ENCODE measurements at places on chromosomes 5 and 9.

- DNase-seq = no peak
Measured at GRCh38 chr5:96447949-96448348, 14.9 kb upstream of the PCSK1 start.

- no peak for DNase-seq
Measured at GRCh38 chr5:92674321-92674720, 906.7 kb downstream of the NR2F1-AS1 start.

- DNase-seq = no peak
Measured at GRCh38 chr5:115494570-115495289, 49.8 kb downstream of the FEM1C start.

DNA sequence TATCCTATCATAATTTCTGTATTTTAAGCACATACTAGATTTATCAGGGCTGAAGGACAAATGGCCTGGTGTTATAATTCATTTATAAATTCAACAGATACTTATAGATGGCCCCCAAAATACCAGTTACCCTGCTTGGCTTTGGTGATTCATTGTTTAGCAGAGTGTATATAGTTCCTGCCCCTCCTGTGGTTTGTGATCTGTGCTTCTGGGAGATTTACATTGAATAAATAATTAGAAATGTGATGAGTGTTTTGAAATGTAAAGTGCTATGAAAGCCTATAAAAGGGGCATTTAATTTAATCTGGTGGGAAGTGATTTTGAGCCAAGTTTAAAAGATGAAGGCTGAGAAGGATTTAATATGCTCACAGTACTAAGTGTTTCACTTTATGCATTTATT, 36.7 kb upstream of the ZCCHC7 start:
- DNase-seq = no peak

GRCh38 chr5:24222876-24223275, 421.9 kb downstream of the CDH10 start:
- no peak for DNase-seq

GRCh38 chr5:83576341-83576740, 104.8 kb downstream of the VCAN start:
- no peak for DNase-seq

DNA sequence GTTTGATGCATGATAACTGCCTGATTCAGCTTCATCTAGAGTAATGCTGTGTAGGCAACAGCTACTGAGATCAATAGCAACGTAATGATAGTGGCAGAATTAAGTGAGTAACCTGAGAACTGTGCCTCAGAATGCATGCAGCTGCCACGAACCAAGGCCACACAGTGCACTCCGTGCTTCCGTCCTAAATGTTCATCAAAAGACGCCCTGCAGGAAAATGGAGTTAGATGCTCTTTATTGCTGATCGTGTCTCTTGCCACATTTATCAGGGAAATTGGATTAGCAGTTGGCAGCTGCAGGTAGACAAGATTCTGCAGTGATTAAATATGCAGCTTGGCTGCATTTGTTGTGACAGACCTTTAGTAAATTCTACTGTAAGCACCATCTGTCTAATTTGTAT, 107.7 kb upstream of the TLX3 start:
- no peak for DNase-seq

DNA sequence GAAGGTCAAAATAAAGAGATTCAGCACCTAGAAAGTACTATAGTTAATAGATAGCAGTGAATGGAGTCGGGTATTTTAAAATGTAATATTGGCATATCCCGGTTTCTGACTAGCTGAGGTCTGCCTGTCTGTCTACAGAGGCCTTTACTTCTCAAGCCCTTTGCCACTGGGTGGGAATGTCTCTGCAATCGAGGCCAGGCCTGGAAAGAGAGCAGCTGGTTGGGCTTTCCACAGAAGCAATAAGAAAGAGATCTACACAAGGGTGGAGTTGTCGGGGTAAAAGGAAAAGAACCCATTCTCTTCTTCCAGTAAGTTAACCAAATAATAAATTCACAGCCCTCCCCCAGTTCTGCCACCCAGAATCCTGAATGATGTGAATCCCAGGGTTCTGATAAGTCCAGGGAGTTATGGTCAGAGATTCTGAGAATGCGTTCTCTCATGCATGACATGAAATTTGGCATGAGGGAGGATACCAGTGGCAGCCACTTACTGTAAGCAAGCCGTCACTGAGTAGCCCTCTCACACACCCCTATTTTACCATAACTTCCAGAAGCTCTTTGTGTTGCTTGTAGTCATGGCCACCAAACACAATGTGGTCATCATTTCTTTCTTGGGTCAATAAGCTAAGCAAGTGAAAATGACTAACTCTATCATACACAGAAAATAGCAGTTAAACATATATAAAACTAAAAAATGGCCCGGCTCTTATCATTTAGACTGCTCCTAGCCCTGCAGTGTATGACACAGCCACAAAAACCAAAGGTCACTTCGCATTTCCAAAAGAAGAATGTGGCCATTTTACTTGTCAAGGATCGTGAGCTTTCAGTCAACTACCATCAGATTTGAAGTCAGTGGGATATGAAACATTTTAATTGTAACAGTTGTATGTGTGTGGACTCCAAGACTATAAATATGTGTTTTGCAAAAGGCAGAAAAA, 185.0 kb downstream of the GLIS3 start:
- no peak for DNase-seq

GRCh38 chr5:148953711-148954110, 109.2 kb downstream of the SH3TC2 start:
- no peak for DNase-seq

GRCh38 chr9:14939378-14939777, 29.1 kb upstream of the FREM1 start:
- DNase-seq = no peak

DNA sequence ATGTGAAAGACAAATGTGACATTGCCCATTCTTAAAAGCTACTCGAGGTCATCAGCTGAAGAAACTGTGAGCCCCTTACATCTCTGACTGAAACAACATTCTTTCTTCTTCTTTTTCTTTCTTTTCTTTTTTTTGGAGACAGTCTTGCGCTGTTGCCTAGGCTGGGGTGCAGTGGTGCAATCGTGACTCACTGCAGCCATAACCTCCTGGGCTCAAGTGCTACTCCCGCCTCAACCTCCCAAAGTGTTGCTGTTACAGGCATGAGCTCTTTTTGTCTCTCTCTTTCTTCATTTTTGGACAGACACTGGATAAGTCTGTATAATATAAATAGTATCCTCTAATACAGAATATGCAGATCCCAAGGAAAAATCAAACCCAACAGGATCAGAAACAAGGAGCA, 263.7 kb upstream of the KLF9 start:
- no peak for DNase-seq

DNA sequence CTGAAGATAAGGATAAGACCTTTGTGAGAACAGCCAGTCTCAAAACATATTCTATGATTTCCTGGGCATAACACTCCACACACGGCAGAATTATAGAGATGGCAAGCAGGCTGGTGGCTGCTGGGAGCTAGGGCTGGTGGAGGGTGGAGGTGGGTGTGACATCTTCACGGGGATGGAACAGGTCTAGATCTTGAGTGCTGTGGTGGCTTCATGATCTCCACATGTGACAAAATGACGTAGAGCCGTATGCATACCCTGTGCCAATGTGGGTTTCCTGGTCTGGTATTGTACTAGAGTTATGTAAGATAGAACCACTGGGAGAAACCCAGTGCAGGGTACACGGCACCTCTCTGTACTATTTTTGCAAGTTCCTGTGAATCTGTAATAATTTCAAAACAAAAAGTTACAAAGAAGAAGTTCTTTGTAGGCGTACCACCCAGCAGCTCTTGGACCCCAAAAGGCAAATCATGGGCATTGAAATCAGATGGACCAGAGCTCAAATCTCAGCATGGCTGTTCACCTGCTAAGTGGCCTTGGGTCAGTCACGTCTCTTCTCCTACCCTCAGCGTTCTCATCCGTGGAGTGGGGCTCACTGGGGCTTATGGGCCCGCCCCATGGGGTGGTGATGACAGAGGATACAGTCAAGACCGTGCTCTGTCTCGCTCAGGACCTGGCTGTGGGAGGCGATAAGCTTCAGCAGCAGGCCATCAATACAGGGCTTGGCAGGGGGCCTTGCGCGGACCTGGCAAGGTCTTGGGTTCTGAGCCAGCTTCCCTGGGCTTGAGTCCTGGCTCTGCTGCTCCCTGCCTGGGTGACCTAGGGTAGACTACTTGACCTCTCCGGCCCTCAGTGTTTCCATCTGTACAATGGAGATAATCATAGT, 74.7 kb upstream of the UNC5A start:
- DNase-seq = no peak

DNA sequence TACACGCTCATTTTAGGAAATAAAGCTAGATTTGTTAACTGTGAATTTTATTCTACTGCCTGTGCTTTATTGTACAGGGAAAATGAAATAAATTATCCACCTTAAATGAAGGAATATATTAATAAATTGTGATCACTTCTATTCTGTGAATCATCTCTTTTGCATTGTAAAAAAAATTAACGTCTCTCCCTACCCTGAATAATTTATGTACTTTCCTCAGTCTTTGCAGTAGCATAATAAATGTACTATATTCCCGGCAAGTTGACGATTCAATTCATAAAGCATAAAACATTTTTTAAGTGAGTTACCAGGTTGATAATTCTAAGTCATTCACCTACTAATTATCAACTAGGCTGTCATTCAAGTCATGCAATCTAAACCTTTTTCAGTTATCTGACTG, 1425.3 kb upstream of the CDH9 start:
- DNase-seq = no peak

GRCh38 chr9:88462191-88462590, 72.8 kb upstream of the NXNL2 start:
- no peak for DNase-seq

DNA sequence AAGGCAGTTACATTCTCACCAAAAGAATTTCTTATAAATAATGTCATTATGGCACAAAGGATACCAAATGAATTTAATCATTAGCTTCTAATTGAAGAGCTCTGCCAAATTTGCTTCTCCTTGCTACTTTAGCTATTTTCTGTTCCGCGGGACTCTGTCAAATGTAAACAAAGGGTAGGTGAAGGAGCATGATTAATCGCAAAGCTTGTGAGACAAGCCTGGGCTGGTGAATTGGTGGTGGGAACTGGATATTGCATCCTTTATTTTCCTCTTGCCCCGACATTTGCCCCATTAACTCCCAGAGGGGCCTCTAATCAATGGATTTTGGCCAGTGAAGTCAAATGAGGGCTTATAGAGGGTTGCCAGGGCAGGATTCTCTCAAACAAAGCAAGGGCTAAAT, 234.2 kb upstream of the RFX3 start:
- no peak for DNase-seq

DNA sequence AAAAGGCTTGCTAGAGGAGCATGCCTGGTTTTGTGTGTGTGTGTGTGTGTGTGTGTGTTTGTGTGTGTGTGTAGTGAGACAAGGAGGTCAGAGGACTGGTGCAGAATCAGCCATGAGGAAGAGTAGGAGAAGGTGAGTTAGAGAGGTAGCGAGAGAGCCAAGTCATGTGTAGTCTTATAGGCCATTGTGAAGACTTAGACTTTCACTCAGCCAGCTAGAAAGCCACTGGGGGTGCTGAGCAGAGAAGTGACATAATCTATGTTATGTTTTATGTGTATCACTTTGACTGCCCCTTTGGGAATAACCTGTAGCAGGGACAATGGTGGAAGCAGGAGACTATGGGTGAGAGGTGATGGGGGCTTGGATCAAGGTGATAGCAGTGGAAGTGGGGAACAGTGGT, 180.5 kb upstream of the CLINT1 start:
- DNase-seq = no peak

DNA sequence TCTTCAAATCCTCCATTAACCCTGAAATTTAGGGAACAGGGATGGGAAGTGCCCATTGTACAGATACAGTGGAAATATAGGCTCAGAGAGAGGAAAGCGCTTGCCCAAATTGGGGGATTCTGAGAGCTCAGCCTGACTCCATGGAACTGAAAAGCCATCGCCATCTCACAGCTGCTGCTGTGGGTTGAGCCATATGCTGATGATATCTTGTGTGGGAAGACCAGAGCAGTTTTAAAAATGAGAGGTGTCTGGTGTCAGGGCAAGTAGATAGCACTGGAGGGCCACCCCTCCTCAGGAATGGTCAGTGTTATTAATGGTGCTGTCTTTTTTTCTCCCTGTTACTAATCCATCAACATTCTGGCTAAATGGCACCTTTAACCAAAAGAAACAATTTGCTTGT, 50.9 kb upstream of the C5orf58 start:
- no peak for DNase-seq
